ENCODE measurements at places on chromosomes 2 and 18.

GRCh38 chr2:23363831-23364230 is 21.1 kb upstream of the KLHL29 start:
- DNase-seq = no peak

DNA sequence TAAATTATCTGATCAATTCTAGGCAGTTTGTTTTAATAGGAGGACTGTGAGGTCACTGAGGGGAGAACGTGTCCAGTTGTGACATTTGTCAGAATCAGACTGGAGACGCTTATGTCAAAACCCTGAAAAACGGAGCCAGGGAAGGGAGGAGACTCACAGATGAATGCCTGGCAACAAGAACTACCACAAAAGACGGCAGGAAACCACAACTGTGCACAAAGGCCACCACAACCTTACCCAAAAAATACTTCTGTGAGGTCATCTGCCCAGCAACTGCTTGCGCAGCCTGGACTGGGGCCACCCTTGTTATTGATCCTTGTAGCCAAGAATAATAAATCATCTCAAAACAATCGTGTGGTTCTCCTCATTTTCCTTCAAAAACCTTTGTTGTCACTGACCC is 173.0 kb upstream of the ALKAL2 start:
- peak; percentile 22 for DNase-seq

- DNase-seq = peak; percentile 8
These were observed 5.4 kb upstream of the TDRD15 start for GRCh38 chr2:21118302-21118920.

DNA sequence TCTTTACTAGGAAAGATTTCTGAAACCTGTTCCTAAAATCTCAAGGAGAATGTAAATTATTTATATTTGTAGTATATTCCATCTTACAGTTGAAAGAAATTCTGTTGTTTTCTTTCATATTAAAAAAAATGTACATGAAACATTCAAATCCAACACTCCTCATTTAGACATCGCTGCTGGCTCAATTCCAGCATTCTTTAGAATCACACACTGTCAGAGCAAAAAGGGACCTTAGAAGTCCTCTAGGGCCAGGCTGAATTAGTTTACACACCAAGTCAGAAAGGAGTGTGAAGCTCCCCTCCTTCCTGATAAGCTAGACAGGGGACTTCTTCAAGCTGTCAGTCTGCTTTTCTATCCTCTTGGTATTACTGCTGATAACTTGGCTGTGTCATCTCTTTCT is 158.6 kb upstream of the LTBP1 start:
- no peak for DNase-seq

DNA sequence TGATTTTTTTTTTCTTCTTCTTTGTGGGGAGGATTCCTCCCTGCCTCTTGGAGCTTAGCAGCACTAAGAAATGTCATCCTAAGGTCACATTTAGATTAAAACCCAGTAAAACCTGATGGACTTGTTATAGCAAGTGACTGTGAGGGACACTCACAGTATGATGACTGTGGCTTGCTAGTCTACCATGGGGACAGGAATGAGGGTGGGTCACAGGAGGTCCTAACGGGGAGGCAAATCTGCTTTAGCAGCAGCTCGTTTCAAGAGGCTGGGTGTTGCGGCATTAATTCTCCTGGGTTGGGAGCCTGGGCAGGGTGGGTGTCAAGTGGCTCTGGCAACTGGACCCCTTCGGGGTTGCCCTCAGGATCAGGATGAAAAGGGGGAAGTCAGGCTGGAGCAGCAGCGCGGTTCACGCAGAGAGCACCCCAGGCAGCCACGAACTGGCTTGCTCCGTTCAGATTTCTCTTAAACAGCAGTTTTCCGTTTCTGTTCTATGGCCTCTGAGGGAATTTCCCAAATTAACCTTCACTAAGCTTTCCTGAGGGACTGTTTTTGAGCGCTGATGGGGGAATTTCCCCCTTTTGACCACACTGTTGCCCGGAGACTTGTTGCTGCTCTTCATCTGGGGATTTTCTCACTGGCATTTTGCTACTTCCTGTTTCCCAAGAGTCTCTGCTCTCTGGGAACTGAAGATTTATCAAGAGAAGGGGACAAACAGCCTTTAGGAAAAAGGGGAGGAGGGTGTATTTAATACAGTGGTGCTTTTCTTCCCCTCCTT is 59.8 kb upstream of the PELI1 start:
- peak; percentile 60 for DNase-seq

DNA sequence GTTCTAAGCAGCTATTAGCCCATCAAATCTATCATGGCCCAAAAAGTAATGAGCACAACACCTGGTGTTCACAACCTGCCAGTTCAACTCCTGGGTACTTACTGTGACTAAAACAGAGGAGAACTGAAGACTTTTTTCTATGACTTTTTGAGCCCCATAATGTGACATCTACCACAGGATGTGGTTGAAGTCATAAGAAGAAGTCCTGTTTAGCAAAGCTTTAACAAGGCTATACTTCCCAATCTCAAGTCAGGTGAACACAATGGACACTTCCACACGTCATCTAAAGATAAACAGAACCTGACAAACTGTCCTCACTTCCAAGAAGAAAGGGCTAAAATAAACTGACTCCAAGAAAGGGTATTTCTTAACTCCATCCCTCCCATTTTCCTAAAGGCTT is 138.8 kb downstream of the ATAD2B start:
- DNase-seq = no peak

DNA sequence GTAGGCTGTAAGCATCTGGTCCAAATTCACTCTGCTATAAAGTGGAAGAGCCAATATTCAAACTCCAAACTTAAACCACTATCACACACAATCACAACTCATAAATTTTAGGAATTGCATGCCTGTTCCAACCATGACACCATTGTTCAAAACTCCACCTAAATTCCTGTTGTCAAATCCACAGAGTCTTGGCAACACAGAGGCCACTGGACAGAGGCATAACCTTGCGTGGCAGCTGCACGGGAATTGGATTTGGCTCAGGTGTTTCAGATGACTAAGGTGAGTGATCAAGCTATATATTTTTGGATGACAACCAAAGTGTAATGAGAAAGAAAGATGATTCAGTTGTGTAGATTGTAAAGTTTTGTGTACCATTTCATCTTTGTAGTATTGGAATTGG is 422.7 kb upstream of the TNP1 start:
- DNase-seq = no peak

- DNase-seq = no peak
These were observed 29.4 kb upstream of the DYSF start for GRCh38 chr2:71423817-71424420.

DNA sequence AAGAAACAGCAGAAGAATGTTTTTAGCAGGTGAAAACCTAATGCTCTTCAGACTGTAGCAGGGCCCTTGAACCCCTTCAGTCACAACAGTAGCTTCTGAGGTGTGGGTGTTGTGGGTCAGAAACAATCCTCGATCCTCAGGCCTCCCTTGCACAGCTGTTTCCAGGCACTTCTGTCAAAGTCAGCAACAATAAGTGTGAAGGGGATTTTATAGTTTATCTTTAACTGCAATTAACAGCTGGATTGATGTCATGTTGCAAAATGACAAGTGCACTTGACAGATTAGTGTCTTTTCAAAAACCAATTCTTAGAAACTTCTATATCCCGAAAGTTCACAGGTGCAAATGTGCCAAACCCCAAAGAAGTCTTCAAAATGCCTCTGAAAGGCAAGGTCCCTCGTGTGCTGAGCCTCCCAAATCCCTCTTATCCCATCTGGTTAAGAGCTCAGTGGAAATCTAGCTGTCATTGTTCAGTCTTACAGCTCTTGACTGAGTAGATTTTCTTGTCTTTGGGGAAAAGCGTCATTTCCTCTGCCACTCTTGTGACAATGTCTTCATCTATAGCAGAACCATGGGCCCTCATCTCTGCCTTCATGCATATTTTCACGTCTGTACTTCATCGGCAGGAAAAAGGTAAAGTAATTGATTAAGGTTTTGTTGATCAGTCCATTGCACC is 29.6 kb downstream of the M1AP start:
- no peak for DNase-seq

- no peak for DNase-seq
These were observed at the start of gene LRP1B for GRCh38 chr2:142131010-142131669. LRP1B (minus strand) TSS chr2:142131016; CDS start chr2:142130729, 287 bp downstream.

- no peak for DNase-seq
These were observed 1.9 kb upstream of the OTOS start for GRCh38 chr2:240142256-240142775.

- DNase-seq = peak; percentile 20
These were observed 94.0 kb downstream of the PLA2R1 start for GRCh38 chr2:159968279-159968900.

DNA sequence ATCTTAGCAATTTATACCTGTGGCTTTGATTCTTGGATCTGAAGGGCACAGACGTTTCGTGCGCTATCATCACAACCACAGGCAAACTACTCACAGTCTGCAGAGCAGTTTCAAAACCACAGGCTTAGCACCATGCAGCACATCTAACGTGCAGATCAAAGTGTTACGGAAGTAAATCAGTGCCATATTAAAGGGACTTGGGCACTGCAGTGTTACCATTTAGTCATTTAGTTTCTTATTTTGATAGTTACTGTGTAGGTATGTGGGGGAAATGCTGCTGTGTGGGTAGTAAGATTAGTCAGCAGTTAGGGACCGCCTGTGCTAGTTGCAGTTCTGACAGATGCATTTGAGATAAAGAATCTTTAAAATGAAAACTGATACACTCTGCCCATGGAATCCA is 384.0 kb downstream of the NBAS start:
- peak; percentile 76 for DNase-seq

DNA sequence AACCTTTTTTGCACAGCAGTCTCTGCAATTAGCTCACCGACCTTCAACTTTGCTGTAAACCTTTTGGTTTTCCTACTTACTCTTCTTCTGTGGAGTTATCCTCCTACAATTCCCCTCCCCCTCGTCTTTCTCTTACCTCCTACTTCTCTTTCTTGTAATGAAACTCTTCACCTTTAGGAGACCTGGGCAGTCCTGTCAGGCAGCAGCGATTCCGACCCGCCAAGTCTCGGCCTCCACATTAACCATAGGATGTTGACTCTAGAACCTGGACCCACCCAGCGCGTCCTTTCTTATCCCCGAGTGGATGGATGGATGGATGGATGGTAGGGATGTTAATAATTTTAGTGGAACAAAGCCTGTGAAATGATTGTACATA is 8.3 kb downstream of the TBR1 start:
- DNase-seq = no peak

- DNase-seq = no peak
These were observed 86.5 kb downstream of the ACKR3 start for GRCh38 chr2:236656166-236656565.

DNA sequence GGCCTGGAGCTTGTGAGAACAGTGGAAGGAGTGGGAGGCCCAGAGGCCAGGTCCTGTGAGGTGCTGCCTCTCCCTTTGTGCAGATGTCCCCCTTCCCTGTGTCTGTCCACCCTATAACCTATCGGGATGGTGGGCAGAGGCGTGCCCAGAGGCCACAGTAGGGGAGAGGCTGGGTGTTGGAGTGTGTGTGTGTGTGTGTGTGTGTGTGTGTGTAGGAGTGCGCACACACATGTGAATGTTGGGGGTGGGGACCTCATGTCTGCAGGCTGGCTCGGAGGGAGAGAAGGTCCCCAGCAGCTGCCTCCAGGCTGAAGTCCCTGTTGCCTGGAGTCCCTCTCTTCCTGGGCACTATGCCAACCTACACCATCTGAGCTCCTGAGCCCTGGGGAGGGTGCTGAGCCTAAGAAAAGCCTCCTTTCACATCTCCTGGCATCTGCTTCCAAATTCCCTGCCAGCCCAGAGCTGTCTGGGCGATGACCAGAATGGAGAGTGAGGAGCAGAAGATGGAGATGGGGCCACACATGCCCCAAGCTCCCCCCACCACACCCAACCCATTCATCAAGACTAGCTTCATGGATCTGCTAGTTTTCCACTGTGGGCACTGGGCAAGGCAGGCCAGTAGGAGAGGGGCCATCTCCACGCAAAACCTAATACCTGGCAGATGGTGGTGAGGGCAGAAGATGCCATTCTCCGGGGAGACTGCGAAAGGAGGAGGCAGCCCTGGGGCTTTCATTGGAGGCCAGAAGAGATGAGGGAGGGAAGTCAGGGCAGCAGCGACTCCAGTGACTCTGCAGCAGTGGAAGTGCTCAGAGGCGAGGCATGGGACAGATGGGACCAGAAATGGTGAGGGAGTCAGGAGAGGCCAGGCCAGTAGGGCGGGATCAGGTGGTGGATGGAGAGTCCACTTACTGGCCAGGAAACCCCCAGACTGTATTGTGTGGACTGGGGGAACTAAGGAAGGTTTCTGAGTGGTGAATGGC is 20.3 kb downstream of the KCNK3 start:
- DNase-seq = no peak

- DNase-seq = no peak
These were observed 327.2 kb upstream of the TRIB2 start for GRCh38 chr2:12389344-12390045.

DNA sequence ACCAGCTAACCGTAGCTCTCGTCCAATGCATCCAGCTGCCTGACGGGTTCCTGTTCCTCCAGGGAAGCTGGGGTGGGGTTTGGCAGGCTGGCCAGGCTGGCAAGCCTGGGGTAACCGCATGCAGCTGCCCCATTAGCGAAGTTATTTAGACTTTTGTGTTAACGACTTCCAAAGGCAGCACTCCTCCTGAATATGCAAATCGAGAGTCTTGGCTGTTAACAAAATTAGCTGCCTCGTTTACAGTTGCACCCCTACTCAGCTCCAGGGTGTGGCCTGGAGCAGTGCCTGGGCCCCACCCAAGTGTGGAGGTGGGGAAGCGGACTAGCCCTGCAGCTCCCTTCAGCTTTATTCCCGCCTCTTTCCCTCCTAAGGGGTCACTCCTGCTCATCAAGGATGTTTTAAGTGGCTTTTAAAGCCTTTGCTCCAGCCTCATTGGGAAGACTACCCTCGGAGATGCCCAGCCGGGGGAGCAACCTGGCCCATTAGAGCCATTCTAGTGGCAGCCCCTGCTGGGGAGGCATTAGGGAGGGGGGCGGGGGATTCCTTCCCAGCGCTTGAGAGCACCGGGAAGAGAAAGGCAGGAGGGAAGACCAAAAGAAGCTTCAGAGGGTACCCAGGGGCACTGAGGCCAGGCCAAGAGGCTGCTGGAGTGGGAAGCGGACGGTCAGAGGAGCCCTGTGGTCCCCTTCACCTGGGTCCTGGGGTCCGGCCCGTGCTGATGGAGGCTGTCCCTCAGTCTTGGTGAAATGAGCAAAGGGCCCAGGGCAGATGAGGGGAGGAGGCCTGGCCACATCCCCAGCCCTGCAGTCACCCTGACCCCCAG is 204.1 kb downstream of the CELF4 start:
- DNase-seq = no peak

All from stimulated activated CD4-positive, alpha-beta T cell treated with anti-CD3 and anti-CD28 coated beads, Interleukin-15, amount 100 ng/mL, for 24 hours (primary cell).